ENCODE measurements at places on chromosomes 11 and 22. TPM values are rescaled to one million over a fixed set of nuclear protein-coding genes. Genes with fewer than 3 reads are reported as not detected.

KIF18A gene
- 26.7 TPM for total RNA-seq

GRCh38 chr11:121067962-121068647 lies 32.9 kb upstream of the TECTA start:
- no peak for DNase-seq

GRCh38 chr11:40328890-40329614 lies 1130.4 kb downstream of the LRRC4C start:
- no peak for DNase-seq

GRCh38 chr22:49763138-49763537 lies 64.5 kb downstream of the BRD1 start:
- DNase-seq = peak; percentile 14

MMP12 gene
- not detected for total RNA-seq

GRCh38 chr11:451738-452137 lies 1.7 kb downstream of the PTDSS2 start:
- no peak for DNase-seq

GRCh38 chr11:67317888-67318555 lies 14.7 kb downstream of the SSH3 start:
- DNase-seq = no peak

GRCh38 chr11:26204101-26204500 lies 127.8 kb upstream of the ANO3 start:
- no peak for DNase-seq

- no peak for DNase-seq
Measured at GRCh38 chr11:92268546-92268945, 43.9 kb downstream of the FAT3 start.

RHOD gene
- total RNA-seq = 0.33 TPM

DNA sequence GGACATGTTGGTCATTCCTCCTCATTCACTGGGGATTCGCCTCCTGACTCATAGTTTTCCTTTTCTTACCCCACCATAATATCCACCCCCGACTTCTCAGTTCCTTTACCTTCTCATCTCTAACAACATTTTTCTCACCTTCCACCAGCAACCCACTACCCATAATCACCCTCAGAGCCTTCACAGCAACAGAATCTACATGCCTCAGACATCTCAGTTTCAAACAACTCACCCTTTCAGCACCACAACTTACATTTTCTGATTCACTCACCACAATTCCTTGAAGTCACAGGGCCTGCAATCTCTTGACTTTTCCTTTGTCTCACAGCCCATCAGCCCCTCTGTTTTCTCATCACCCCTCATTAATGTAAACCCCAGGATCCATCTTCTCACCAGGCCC lies 2.3 kb upstream of the MTNR1B start:
- DNase-seq = no peak

DNA sequence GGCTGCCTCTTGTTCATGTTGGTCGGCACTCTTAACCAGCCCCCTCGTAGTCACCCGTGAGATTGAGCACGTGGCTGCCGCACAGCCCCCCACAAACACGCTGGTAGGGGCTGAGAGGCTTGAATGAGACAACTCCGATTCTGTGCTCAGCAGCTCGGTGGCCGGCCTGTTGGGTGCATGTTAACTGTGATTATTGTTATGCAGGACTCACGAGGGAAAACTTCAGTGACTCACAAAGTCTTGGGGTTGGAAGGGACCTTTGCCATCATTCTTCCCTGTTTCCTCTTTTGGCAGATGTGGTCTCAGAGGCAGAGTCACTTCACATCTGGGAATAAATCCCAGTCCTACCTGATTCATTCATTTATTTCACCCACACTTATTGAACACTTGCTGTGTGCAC lies 75.2 kb downstream of the ADAMTS15 start:
- DNase-seq = no peak

DNA sequence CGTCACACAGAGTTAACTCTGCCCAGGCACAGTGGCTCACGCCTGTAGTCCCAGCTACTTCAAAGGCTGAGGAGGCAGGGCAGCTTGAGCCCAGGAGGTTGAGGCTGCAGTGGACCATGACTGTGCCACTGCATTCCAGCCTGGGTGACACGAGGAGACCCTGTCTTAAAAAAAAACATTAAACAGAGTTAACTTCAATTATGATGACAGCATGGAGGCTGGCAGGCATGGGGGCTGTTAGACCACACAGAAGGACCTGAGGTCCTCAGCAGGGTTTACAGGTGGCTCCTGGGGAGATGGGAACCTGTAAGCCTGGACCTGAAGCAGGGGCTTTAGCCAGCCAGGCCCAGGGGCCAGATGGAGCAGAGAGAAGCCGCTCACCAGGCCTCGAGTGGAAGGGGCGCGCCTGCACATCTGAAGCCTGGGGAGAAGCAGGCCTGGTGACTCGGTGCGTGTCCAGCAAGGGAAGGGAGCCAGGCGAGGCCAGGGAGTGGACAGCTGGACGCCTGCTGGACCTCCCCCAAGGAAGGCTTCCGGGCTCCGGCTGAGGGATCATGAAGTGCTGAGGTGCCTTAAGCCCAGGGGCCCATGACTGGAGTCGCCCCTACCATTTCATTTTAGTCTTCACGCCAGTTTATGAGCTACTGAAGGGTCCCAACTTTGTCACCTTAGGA lies 25.3 kb downstream of the RPUSD4 start:
- no peak for DNase-seq

DNA sequence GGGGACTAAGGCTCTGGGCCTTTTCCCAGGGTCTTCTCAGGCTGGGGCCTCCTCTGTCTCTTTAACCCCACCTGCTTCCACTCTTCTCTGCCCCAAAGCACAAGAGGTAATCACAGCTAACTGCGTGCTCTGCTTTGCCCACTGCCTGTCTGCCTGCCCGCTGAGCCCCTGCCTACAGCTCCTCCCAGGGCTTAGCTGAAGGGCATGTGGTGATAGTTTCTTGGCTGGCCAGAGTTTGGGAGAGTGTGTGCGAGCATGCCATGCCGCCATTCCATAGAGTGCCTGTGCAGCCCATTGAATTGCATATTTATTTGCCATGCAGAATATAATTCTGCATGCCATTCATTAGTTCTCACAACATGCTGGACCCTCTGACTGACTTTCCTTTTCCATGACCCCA lies 32.5 kb downstream of the PHLDB1 start:
- DNase-seq = no peak

RFPL3 gene
- total RNA-seq = not detected

GRCh38 chr11:134206185-134206584 lies 17.6 kb downstream of the NCAPD3 start:
- DNase-seq = no peak

MUC6 gene
- total RNA-seq = not detected

ADM2 gene
- total RNA-seq = 7.6 TPM

DNA sequence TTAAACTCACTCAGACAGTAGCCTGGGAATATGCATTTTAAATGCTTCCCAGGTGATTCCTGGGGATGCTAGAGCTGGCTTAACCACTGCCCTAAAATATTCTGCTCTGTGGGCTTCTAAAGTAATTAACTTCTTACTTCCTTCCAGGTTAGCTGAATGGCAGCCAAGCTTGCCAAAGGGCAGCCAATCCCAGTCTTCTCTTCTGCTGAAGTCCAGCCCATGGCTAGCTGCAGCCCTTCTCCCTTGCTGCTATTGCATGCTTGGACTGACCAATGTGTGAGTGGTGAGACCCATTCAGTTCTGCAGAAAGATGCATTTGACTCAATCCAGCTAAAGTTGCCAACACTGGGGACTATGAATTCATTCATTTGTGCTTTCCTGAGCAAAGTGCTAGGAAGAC lies 411.9 kb downstream of the SOX6 start:
- DNase-seq = no peak
